ENCODE measurements at places on chromosomes 4 and X.

DNA sequence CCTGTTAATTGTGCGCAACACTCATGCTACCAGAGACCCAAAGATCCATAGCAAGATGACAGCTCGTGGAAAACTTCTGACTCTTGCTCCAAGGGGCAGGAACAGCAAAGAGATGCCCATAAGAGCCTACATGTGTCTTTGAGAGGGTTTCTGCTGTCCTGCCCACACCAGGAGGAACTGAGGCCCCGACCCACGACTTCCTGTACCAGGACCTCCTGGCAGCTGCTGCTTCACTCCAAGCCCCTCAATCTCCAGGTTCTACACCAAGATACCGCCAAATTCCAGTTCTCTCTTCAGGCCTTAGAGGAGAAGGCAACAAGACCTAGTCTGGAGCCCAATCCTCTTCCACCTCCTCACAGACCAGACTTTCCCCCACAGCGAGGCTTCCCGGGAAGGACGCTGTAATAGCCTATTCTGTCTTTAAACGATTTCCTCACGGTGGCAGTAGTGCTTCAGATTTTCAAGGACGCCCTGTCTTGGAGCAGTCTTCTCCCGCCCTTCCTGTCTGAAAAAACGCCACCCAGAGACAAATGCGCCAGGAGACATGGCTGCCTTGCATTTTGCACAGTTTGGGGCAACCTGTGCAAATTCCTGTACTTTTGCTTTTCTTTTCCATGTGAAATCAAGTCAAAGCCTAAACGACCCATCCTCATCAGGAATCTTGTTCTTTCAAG is 230.2 kb upstream of the STK26 start:
- no peak for DNase-seq

- DNase-seq = no peak
Observed at GRCh38 chrX:153411255-153411987, at the start of gene ZFP92. TSS of gene ZFP92 (plus strand) at chrX:153411472. CDS start at chrX:153418323, 6,851 bp downstream.

- no peak for DNase-seq
Observed at GRCh38 chr4:127049526-127049925, 583.2 kb upstream of the INTU start.

DNA sequence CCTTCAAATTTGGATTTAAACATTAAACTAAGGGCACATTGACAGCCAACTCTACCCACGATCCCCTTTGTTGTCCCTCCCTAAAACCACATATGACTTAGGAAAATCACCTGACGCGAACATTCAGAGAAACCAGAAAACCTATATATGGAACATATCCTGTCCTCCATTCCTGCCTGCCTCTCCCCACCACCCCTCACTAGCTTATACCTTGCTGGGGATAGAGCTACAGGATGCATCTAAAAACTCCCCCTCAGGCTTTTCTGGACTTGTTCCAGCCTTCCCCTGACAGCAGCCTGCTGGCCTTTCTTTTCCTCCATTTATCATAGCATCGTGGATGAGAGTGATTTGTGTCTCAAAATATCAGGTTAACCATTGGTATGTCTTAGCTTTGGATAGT is 8.8 kb downstream of the STK26 start:
- no peak for DNase-seq

DNA sequence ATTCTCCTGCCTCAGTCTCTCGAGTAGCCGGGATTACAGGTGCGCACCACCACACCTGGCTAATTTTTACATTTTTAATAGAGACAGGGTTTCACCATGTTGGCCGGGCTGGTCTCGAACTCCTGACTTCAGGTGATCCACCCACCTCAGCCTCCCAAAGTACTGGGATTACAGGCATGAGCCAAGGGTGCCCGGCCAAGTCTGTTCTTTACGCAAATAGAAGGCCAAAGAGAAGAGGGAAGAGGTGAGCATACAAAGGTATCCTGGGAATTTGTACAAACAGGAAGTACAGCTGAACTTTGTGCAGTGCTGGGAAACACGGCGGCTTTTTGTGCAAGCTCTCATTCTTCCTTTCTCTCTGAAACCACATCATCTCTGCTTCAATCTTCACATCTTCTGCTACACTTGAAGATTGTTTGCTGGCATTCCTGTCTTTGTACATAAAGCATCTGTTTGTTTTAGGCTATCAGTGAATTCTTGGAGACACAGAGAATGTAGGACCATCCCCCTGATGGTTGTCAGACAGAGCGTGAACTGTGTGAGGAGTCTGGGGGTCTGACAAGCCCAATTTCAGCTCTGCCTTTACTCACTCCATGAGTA is 71.9 kb upstream of the PRSS48 start:
- peak; percentile 97 for DNase-seq

DNA sequence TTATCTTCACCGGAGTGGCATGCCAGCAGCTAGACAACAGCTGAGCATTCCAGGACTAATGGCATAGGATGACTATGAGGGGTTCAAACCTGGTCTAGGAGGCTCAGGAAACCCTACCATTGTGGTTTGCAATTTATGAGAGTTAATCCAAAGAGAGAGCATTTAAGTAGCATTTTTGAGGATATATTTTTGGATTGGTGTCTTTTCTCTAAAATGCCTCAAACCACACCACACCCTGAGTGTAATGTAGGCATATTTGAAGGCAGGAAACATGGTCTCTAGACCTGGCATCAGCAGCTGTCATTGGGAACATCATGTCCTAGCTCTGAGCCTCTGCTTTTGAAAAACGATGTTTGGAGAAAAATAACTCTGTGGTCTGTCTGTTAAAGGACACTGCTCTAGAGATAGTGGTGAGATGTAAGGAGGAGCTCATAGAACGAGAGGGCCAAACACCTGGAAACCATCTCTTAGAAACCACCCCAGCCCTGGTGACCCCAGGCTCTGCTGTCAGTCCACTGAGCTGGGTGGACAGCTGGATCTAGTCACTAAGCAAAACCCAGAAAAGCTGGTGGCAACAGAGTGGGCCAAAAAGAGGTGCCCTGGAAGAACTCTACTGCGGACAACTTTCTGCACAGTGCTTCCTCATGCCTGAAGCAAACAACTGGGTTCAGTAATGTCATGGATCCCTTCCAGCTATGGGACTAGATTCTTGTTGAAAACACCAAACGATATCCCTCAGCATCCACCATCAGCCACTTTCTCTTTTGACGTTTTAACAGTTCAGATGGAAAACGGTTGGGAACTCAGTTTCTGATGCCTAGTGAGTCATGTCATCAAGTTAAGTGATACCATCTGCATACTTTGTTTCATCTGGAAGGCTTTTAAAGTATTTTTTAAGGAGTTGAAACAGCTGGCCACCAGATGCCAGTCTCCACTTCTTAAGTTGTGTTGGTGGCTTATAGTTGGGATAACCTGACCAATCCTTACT is 100.2 kb upstream of the C1QTNF7 start:
- no peak for DNase-seq

DNA sequence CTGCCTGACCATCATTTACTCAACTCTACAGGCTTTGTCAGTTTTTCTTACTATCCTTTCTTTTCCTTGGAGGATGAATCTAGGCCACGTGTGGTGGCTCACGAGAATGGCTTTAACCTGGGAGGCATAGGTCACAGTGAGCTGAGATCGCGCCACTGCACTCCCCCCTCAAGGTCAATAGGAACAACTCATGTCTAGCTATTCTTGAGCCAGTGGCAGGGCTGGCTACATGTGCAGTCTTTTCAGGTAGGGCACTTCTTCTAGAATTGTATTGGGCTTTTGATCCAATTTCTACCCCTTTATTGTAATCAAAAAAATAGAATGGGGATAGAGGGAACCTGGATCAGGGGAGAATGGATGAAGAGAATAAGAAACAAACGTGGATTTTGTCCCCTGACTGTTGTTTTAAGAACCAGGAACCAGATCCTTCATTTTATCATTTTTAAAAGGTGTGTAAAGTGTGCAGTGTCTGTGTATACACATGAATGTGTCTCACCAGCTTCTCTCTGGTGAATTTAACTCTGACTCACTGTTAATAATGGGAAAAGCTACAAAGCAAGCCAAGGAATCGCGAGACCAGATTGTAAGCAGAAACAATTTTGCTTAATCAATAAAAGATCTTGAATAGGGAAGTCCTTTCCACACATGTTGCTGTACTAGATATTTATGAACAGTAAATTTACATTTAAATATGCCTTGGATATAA is 283.9 kb upstream of the GPC4 start:
- no peak for DNase-seq

DNA sequence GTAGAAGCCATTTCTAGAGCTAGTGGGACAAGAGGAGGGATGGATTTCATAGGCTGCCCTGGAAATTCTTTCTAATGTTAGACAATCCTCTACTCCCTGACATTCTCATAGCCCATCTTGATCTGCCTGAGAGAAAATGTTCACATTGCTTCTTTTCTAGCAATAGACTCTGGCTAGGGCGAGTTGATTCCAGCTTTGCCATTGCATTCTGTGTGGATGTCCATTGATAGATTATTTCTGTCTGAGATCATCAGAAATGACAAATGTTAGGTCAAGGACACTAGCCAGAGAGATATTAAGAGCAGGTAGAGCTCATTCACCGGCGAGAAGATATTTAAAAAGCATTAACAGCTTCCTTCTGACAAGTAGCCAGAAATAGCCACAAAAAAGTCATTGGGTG is 184.7 kb downstream of the LDB2 start:
- no peak for DNase-seq

- DNase-seq = no peak
Observed at GRCh38 chr4:166977596-166977995, 256.7 kb downstream of the SPOCK3 start.

DNA sequence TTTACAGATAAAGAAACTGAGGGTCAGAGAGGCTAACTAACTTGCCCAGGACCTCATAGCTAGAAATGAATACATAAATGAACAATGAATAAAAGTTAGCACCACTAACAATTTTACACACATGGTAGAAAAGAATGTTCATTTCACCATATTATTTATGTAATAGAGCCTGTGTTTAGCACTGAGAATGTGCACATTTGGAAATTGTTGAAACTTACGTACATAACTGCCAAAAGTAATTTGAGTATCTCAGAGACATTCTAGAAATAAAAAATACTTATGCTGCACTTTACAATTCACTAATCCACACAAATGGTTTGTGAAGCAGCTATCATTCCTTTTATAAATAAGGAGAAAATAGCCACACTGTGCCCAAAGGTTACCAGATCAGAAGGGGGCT is 9.9 kb downstream of the CASK start:
- DNase-seq = no peak

- no peak for DNase-seq
Observed at GRCh38 chr4:86542319-86543027, 51.6 kb upstream of the PTPN13 start.
